ENCODE measurements at places on chromosomes 16 and 17.
A peak's percentile ranks its signal among the peaks of the same experiment; 100 is the strongest.

- DNase-seq: no peak
These were observed 709 bp upstream of the ENO3 start for GRCh38 chr17:4950075-4950745.

GRCh38 chr17:40023590-40024292 is 8.5 kb downstream of the CSF3 start:
- DNase-seq: no peak

DNA sequence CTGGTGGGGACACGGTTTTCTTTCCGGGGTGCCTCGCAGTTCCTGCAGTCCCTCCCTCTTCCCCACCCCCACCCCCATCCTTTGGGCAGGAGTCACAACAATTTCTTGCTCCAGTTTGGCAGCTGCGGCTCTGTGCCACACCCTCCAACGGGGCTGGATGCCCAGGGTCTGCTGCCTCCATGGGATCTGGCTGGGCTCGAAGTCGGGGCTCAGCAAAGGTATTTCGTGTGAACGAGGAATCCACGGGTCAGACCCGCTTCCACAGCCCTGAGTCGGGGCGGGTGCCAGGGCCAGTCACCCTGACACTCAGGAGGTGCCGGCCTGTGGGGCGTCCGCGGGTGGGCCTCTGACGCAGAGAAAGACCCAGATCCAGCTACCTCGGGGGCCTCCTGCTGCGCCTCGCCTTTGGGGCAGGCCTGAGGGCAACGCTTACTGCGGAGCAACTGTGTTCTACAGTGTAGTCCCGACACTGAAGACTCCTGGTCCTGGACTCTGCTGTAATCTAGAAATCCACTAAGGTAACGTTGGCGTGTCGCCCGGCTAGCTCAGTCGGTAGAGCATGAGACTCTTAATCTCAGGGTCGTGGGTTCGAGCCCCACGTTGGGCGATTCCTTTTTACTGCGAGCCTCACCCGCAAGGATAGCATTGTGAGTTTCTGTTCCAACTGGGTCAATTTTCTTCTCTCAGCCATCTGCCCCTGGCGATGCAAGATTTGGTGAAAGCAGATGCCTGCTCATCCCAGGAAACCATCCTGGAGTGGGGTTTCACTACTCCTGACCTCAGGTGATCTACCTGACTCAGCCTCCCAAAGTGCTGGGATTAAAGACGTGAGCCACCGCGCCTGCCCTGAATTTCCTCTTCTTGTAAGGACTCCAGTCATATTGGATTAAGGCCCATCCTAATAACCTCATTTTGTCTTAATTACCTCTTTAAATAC is 12.6 kb upstream of the OR1F1 start:
- DNase-seq: peak; percentile 76

DNA sequence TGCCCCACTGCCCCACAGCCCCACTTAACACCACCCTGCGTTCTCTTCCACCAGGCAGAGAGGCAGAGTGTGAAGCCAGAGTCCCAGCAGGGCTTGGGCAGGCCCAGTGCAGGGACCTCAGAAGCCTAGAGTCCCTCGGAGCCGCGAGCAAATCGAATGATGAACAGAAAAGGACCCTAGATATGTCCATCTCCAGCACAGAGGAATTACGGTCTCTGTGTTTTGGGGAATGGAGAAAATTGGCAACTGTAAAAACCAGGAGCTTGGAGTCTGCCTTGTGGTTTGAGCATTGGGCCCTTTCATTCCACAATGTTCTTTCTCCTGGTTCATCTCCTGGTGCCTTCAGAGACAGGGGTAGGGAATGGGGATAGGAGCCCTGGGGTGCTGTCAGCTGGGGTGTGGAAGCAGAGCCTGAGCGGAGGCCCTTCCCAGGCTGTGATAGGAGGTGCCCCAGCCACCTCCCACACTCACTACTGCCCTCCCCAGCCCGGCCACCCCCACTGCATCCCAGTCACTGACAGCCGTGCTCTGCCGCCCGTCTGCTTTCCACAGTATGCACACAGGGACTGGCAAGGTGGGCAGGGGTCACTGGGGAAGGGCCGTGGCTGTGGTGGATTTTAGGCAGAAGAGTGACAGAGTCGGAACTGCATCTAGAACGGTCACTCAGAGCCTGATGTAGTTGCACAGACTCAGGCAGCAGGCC is 26.7 kb downstream of the TBX4 start:
- no peak for DNase-seq

DNA sequence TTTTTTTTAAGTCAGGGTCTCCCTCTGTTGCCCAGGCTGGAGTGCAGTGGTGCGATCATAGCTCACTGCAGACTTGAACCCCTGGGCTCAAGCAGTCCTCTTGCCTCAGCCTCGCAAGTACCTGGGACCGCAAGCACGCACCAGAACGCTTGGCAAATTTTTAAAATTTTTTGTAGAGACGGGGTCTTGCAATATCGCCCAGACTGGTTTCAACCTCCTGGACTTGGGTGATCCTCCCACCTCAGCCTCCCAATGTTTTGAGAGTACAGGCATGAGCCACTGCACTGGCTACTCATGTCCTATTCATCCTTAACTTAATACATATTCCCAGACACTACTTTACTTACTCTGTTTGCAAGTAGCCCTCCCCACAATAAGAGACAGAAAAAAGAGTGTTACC is 16.3 kb upstream of the RBL2 start:
- DNase-seq: no peak

DNA sequence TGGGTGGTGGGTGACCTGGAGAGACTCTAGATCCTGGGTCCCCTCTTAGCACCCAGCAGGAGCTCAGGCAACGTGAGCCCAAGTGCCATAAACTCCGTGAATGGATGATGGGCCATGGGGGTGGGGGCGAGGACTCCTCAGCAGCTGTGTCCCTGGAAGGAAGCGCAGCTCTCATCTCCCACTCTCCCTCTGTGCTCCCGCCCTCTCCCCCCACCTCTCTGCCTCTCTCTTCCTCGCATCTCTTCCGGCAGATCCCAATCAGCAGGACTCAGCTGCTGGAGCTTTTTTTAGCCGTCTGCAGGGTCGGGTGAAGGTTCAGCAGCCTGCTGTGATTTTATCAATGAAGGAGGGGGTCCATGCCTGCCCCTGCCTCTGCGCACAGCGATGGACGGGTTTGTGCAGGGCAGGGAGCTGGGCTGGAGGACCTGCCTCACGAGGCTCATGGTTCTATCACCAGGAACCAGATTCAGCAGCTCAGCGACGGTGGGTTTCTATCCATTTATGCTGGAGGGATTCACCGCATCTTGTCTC is 8.3 kb downstream of the CCR7 start:
- no peak for DNase-seq

- DNase-seq: peak; percentile 45
These were observed 17.5 kb upstream of the MT4 start for GRCh38 chr16:56547120-56547948.

DNA sequence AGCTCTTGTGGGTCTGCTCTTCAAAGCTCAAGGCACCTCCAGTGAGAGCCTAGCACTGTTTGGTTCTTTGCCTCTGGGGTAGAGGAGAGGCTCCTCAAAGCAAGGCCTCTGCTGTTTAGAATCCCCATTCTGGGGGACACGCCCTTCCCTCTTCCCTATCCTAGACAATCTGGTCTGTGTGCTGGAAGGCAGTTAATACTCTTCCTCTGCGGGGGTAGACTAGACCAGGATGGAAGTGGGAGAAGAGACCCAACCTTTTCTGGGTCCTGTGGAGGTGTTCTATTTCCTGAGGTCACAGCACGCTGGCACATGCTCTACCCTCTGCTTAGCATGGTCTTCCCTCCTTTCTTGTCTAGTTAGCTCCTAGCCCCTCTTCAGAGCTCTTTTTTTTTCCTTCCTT is 7.7 kb downstream of the ERAL1 start:
- no peak for DNase-seq

DNA sequence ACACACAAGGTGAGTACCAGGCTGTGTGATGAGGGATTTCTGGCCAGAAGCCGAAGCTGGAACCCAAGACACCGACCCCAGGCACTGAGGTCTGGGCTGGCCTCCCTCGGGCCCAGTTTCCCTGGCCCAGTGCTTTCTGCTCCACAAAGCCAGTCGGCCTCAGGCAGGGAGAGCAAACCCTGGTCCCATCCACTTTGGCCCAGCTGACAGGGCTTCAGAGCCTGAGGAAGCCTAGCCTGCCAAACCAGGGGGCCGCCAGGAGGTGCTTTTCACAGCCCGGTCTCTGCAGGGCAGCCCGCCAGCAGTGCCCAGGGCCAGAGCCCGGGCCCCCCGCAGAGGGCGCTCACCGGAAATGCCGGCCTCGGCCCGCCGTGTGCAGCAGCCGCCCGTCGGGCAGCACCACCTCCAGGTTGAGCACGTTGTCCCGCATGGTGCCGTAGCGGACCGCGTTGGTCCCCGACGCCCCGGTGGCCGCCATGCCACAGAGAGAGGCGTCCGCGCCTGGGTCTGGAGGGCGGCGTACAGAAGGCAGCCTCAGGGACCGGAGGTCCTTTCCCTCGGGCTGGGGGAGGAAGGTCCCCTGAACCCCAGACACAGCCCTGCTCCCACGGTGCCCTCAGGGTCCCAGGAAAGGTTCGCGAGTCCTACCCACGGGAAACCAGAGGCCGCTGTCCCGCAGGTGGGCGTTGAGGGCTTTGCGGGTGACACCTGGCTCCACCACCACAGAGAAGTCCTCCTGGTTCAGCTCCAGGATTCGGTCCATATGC is 2.2 kb downstream of the LDHD start:
- DNase-seq: no peak

- DNase-seq: no peak
These were observed 6.4 kb upstream of the ZNF750 start for GRCh38 chr17:82846061-82846691.

GRCh38 chr16:49010396-49010795 is 271.2 kb downstream of the CBLN1 start:
- no peak for DNase-seq

- DNase-seq: no peak
These were observed 183.5 kb downstream of the SEC14L1 start for GRCh38 chr17:77324227-77324626.

DNA sequence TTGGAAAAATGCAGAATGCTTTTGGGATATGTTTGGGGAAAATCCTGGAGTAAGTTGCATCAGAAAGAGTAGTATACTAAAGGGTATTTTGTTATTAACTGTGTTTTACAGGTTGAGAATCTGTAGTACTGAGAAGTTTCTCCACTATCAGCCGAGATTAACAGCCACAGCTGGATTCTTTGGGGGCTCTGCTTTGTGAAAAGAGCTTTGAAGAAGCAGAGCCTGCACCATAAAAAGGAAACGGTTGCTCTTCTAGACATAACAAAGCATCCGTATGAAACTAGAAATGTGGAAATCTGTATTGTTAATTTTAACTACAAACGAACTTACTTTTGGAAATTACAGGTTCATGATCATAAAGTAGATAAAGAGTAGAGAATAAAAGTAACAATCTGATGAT is 5.3 kb downstream of the NLK start:
- no peak for DNase-seq

DNA sequence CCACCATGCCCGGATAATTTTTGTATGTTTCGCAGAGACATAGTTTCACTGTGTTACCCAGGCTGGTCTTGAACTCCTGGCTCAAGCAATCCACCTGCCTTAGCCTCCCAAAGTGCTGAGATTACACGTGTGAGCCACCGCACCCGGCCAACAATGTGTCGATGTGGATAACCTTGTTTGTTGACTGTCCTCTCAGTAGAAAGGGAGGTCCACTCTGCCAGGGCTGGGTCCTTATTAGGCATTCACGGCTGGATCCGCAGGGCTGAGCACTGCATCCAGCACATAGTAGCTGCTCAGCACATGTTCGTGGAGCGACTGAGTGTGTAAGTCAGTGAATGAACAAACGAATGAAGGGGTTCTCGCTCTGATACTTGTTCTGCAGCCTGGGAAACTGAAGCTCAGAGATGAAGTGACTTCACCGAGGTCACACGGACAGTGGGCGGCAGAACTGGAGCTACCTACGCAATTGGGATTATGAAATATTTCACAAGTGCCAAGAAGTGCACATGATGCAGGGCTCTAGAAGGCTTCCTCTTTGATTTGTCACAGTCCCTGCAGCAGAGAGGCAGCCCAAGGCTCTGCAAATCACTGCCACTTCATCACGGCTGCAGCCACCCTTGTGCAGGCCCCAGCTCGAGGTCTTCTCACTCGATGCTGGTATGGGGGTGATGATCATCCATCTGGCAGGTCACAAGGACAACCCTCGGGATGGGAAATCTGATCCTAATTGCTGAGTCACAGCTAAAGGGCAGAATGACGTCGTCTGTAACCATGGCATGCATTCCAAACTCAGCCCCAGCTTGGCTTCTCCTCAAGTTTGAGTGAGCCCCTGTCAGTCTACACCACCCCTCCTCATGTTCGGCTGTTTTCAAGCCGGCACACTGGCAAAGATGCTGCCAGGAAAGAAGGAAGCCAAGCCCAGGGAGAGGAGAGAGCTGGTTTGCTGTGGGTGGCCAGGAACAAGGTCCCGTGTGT is 28.0 kb upstream of the SNN start:
- DNase-seq: peak; percentile 100

GRCh38 chr17:5600041-5600440 is 15.7 kb upstream of the NLRP1 start:
- DNase-seq: no peak

DNA sequence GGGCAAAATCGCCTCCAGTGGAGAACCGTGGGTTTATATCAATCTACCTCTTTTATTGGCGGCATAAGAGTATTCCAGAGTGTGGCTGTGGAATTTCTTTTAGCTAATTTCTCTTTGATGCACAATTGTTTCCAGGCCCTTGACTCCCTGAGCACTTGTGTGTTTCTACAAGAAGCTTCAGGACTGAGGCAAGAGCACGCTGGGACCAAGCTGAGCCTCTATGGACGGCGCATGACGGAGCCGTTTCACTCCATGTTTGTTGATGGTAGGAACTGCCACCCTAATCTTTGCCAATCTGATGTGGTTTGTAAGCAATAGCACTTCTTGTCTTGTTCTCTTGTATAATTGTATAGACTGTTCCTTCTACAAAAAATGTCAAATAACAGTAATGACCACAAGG is 11.2 kb upstream of the ANKRD40CL start:
- no peak for DNase-seq

GRCh38 chr16:73711406-73712080 is 585.1 kb upstream of the PSMD7 start:
- no peak for DNase-seq

DNA sequence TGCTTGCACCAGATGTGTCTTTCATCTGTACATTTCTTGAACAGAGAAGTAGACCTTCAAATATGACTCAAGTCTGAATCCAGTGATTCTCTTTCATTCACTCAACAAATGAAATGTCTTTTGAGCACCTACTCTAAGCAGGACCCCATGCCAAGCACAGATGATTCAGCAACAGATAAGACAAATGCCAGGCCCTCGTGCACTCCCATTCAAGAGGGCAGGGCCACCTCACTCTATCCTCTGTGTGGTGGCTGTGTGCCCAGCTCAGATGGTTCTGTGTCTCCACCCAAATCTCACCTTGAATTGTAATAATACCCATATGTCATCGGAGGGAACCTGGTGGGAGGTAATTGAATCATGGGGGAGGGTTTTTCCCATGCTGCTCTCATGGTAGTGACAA is 74.1 kb upstream of the NKD1 start:
- DNase-seq: no peak

GRCh38 chr16:3738541-3738940 is 21.2 kb upstream of the TRAP1 start:
- DNase-seq: no peak
